ENCODE measurements at places on chromosomes 2 and 18.

DNA sequence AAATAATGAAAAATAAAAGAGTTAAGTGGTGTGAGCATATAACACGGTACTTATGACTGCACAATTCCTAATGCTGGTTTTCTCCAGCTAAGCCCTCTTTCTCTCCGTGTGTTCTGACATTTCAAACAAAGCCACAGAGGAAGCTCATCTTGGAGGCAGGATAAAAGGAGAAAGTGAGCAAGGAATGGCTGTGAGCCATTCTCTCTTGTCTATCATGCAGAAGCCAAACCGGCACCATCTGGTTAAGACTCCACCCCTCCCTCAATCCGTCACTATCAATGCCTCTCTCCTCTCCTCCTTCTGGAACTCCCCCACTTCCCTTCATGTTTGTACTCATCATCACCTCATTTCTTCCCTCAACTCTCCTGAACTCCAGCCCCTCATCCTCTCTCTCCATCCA is 210.4 kb downstream of the TMEM163 start:
- peak; percentile 40 for DNase-seq

- no peak for DNase-seq
Observed at GRCh38 chr18:8847900-8848299, 142.5 kb downstream of the MTCL1 start.

DNA sequence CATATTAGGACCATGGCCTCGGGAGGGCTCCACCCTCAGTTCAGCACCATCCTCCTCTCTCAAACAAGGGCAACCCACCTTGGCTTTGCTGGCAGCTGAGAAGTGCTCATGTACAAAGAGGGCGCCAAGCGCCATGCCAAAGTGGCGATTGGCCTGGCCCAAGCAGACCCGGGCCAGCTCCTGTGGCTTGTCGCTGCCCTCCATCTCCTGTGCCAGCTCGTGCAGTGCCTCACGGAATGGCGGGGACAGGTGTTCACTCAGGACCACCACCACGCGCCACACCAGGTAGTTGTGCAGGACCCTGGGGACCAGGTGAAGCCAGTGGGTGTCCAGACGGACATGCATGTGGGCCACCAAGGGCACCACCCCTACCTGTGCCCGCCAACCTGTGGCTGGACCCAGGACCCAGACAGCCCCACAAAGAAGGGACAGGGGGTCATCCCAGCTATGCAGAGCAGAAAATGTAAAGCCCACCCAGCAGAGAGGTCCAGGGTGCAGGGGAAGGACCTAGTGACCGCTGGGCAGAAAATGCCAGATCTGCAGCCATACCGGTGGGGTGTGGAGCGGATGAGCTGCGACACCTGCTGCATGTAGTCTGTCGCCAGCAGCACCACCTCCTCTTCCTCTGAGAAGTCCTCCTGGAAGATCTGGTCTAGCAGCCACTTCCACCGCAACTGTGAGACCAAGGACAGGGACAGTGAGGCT is 3.6 kb downstream of the ECEL1 start:
- DNase-seq: no peak

- DNase-seq: no peak
Observed at GRCh38 chr2:106159866-106160785, 34.0 kb downstream of the UXS1 start.

DNA sequence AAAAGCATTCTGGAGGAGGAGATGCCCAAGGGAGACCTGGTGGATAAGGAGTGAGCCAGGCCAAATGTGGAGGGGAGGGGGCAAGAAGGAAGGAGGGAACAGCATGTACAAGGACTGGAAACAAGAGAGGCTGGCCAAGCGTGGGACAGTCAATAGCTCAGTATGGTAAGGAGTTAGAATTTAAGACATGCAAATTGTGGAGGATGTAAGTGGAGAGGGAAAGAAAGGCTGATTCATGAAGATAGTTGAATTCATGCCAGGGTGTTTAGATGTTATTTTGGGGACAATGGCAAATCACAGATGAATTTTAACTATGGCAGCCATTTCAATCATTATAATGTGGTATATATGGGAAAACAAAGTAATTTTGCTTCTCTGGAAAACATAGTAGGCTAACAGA is 462.3 kb downstream of the MEIS1 start:
- DNase-seq: no peak

DNA sequence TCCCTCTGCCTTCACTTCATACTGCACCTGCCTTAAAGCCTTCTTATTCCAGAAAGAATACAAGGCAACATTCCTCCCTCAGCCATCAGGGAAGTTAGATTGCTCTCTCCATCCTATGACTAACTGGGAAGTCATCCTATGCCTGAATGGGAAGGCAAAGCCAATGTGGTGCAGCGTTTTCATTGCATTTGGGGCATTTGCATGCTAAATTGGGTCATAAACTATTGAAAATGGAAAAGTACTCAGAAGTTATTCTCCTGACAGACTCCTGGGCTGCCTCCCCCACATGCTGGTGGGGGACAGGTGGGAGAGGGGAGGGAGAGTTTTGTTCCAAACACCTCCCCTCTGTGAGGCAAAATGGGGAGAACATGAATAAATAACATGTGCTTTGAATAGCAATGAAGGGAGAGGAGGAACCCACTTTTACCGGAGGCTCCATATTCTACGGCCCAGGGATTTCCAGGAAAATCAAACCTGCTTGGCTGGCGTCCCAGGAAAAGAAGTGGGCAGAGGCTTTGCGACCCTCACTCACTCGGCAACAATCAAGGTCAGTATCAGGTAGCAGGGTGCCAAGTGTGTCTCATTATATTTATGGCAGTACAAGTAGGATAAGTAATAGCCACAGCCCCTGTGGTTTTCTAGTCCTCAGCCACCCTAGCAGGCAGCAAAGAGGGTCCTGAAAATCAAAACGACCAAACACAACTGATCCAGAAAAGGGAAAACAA is 84.1 kb downstream of the BOD1L2 start:
- no peak for DNase-seq

GRCh38 chr2:121974897-121975661 is 219.6 kb downstream of the TSN start:
- peak; percentile 95 for DNase-seq

DNA sequence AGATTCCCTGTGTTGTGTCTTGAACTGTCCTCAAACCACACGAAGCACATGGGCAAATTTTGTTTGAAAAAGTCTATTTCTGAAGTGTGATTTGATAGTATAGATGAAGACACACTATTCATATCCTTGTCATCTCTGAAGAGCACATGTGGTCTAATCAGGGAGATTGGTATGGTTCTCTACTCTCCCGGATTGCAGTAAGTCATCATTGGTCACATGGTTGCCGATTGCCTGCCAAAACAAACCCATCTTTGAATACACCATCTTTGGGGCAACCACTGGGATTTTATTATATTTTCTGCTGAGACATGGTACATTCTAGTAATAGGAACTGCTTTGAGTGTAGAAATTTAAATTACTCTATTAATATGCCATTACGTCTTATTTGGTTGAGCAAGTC is 186.9 kb downstream of the MYO1B start:
- no peak for DNase-seq

- no peak for DNase-seq
Observed at GRCh38 chr2:126664234-126664633, 8.3 kb downstream of the GYPC start.

DNA sequence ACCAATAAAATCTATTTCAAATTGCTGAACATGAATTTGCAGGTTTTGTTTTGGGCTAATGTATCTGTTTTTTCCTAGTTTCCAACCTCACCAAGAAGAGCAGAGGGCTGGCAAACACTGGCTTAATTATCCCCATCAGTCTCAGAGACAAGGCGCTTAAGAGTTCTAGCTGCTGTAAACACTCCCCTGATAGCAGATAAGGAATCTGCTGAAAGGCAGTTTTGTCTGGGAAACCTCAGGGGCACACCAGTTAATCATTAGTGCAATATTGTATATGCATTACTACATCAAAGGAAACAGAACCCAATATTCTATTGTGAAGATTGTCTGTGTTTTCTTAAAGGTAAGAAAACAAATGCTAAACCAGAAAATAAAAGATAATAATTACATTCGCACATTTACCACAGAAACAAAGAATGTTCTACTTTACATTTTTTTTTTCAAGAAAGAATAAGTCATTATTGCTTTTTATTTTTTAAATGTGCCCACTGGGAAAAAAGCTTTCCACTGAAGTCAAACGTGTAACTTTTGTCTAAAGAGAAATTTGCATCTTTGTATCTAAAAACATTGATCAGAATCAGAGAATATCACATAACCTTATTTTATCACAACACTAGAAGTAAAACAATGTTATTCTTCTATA is 179.1 kb downstream of the ERBB4 start:
- DNase-seq: peak; percentile 33

- no peak for DNase-seq
Observed at GRCh38 chr2:64085936-64086335, 58.3 kb downstream of the PELI1 start.

DNA sequence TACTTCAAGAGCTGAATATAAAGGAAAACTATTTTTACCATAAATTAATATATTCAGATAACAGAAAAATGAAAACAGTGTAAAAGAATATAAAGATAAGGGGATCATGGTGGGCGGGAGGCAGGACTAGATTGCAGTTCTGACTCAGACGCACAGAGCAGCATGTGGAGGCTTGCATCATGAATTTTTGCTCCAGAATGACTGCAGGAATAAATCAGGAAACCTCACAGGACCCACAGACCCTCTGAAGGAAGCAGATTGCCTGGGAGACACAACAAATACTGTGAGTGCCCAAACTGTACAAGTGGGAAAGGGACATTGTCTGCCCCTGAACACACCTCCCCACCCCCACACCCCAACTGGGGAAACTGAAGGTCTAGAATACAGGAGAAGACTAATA is 19.2 kb upstream of the SIGLEC15 start:
- DNase-seq: no peak

DNA sequence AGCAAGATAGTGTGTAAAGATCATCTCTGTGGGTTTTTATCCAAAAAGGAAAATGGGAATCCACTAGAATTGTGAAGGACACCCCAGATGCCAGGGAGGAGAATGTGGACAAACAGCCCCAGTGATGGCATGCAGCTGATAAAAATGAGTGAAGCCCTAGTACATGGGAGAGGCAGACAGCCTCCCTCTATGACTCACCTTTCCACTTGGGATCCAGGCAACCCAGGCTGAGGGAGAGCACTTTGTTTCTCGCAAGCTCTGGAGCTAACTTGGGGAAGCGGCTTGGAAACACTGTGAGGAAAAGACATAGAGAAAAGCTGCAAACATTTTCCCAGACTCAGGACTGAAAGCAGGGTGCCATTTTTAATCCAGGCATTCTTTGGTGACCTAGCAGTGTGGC is 5.3 kb upstream of the FLACC1 start:
- no peak for DNase-seq

GRCh38 chr2:134676960-134677359 is 41.8 kb downstream of the TMEM163 start:
- no peak for DNase-seq

DNA sequence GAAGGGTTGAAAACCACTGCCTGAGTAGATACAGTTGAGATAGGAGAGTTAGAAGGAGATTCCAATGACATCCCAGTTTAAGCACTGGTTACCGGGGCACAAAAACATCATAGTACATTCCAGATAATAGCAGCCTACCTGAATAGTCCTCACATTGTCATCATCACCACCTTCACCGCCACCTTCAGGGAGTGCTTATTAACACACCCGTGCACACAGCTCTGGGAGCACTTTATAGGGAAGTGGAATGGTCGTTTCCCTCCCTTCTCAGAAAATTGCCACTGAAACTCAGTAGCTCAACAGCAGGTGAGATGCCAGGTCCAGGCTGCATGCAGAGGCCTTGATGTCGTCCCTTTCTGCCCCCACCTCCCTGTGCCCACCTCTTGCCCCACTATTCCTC is 8.2 kb downstream of the SERPINB7 start:
- peak; percentile 2 for DNase-seq

GRCh38 chr2:199727306-199727705 is 123.7 kb downstream of the FTCDNL1 start:
- DNase-seq: no peak

DNA sequence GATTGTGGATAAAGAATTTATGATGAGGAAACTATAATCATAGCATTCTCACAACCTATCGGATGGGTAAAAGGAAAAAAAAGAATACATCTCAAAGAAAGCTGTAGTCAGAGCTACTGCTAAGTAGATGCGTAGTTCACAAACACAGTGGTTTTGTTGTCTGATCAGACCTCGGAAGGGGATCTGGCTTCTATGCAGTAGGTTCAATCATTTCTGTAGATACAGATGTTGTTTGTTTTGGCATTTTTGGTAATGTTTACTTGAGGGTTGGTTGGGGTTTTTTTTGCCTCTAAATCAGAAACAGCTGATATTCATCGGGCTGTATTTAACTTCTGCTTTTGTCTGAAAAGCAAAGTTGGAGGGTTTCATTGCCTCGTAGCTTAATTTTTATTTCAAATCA is 42.1 kb downstream of the NPAS2 start:
- DNase-seq: no peak

GRCh38 chr2:236793023-236794011 is 223.7 kb downstream of the ACKR3 start:
- no peak for DNase-seq

DNA sequence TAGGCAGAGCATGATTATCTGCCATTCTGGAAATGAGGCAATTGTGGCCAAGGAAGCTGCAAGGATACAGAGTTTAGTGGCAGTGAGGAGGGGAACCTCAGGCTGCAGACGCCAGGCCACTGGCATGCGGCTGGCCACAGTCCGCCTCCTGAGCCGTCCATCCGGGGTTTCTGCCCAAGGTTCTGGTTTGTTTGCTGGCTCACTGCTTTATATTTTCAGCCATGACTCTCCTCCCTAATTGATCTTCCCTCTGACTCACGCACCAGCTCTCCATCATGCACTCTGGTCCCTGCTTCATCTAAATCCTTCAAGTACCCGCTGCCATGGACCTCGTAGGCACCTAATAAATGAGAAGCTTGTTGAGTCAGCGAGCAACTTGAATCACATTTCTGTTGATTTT is 107.8 kb upstream of the REV1 start:
- no peak for DNase-seq

DNA sequence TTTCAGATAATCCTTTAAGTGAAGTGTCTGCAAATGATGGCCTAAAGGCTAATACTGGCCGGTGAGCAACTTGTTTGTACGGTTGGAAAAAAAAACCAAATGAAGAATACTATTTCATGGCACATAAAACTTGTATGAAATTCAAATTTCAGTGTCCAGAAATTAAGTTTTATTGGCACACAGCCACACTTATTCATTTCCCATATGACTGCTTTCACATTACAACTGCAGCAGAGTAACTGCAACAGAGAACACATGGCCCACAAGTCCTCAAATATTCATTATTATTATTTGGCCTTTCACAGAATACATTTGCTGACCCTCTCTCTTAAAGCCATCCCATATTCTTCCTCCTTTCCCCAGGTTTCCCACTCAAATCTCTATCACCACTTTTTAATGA is 1268.6 kb downstream of the LRP1B start:
- no peak for DNase-seq

GRCh38 chr18:26993568-26993967 is 128.1 kb upstream of the AQP4 start:
- no peak for DNase-seq
